Dermis microvascular lymphatic vessel endothelial cell (primary cell): ENCODE measurements at places on chromosomes 12 and 14. TPM values are rescaled to one million over a fixed set of nuclear protein-coding genes. Genes with fewer than 3 reads are reported as not detected.

DNA sequence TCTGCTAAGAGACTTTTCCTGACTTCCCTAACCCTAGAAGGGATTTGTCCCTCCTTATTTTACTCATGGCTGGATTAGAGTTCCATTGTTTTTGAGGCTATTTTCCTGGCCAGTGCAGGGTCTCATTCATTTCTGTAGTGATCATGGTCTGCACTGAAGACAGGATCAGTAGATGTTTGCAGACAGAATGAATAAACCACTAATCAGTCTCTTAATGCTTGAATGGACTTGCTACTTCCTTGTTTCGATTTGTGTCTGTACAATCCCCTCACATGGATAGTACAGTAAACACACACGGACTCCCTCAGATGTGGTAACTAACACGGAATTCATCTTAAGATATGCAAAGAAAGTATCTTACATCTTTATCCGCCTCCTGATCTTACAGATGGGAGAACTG is 102.6 kb upstream of the PRB2 start:
- DNase-seq = no peak

- DNase-seq = no peak
Measured at GRCh38 chr12:127158385-127159061, 1108.4 kb upstream of the TMEM132C start.

Gene FIGNL2
- total RNA-seq = 0.39 and 1.3 TPM in 2 replicates

Gene KRT81
- 0.13 TPM in 1 of 2 replicates, not detected in the other for total RNA-seq

DNA sequence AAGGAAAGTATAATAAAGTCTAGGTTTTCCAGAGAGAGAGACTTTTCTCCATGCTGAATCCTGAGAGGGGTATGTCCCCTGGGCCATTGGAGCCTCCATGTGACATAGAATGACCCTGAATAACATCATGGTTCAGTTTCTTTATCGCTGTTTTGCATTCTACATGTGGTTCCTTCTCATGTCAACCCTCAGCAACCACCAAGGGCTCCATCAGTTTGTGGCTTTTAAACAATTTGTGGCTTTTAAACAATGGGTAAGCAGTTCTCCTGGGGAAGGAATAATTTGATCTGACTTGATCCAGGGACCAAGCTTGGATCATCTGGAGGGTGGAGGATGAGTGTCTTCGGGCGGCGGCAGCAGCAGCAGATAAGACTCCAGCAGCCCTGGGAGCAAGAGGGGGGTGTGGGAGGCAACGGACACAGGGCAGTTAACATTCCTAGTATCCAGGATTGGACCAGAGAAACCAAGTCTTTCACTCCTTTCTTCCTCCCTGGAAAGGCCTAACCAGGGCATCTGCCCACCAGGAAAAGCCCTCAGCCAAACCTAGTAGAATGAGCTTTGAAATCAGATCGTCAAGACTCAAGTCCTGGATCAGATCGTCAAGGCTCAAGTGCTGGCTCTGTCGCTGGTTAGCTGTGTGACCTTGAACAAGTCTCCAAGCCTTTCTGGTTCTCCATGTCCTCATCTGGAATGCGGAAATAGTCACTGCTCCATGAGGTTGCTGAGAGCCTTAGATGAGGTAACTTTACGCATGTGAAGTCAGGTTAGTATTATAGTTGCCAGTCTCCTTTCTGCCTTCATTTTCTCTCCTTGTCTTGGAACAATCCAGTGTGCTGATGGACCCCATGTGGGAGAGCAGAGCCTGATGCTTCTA is 27.8 kb upstream of the FAM222A start:
- DNase-seq = no peak

DNA sequence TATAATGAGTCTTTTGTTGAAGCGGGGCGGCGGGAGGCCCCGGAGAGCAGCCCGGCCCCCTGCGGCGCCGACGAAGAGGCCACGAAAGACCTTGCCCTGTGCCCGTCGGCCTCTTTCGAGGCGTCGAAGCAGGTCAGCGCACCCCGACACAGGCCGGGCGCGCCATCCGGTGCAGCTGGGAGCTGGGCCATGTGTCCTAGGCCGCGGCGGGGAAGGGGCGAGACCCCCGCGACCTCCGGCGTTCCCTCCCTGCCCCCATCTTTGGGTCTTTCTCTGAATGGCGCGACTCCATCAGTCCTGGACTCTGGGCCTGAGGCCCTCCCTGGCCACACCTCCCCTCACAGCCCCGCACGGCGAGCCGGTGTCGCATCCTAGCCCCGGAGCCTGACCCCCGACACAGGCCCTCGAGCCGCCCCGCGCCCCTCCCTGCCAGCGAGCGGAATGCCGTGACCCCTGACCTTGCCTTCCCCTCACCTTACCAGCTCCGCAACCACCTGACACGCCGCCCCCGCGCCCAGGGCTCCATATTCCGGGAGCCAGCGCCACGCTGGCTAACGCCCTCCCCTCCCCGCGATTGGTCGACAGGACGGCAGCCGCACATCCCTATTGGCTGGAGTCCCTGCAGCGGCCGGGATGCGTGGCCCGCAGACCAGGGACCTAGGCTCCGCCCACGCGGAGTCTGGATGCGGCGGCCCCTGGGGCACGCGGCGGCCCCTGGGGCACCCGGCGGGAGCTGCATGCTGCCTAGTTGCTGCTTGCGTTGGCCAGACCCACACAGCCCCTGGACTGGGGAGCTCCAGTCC is at the start of gene SLC11A2:
TSS of gene SLC11A2 (minus strand) at position 549 of the 803 bp plus-strand sequence. CDS start 15,656 bp downstream, outside the sequence.
- DNase-seq = peak; percentile 97

- no peak for DNase-seq
Measured at GRCh38 chr12:4505376-4505986, 33.2 kb upstream of the RAD51AP1 start.

Gene ZC2HC1C
- total RNA-seq = 0.38 and 0.51 TPM in 2 replicates

Gene APOLD1
- total RNA-seq = 38.9 and 41.6 TPM in 2 replicates

Gene PLCZ1
- total RNA-seq = not detected in 2 replicates

DNA sequence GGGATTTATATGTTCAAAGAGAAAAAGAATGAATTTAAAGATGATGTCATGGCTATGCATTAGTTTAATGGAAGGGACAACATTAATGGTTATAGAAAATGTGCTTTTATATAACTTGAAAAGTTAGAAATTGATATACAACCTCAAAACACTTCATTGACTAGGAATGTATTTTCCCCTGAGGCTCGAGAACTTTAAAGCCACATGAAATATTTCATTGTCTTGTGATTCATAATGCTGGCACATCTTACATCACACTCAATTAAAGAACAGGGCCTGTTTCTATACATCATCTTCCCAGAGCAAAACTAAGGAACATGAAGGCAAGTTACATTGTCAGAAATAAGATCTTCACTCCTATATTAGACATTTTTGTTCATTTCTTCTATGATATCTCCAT is 35.2 kb upstream of the PAWR start:
- DNase-seq = no peak

DNA sequence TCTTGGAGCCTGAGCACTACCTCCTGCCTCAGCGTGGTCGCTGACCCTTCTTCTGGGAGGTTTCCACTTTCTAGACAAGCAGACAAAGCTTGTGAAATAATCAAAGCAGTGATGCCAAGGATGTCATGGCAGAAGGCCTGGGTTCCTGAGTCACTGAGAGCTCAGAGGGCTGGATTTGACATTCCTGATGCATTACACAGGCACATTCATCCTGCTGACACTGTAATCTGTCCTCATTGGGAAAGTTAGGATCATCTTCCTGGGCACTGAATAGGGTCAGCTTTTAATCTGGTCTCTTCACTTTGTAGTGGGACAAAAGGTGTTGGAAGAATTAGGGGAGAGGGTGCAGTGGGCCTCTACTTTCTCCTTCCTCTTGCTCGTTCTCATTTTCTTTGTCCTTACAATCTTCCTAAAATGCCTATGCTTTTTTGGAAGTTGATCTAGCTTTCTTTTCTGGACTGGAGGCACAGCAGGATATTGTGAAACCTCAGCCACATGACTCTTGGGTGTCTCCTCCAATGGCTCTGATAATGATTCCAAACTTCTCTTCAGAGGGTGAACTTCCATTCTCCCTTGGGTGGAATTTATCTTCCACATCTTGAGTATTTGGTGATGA is 29.6 kb downstream of the EEA1 start:
- peak; percentile 92 for DNase-seq

Gene EXOC3L4
- total RNA-seq = not detected in 2 replicates
